ENCODE measurements at places on chromosomes 2 and 18. TPM values are rescaled to one million over a fixed set of nuclear protein-coding genes. Genes with fewer than 3 reads are reported as not detected.

GRCh38 chr18:9048808-9049494, 53.5 kb upstream of the NDUFV2 start:
- H3K27me3 ChIP-seq, result no peaks in the 10 kb centered on the region
- H3K4me1 ChIP-seq, result no peaks in the 10 kb centered on the region
- DNase-seq, result no peak
- H3K27ac ChIP-seq, result no peak overlapping the region
- peaks cover 2% of the 10 kb centered on the region for H3K36me3 ChIP-seq
- H3K4me3 ChIP-seq, result no peak overlapping the region

SULT1C3 gene
- not detected for total RNA-seq

DNA sequence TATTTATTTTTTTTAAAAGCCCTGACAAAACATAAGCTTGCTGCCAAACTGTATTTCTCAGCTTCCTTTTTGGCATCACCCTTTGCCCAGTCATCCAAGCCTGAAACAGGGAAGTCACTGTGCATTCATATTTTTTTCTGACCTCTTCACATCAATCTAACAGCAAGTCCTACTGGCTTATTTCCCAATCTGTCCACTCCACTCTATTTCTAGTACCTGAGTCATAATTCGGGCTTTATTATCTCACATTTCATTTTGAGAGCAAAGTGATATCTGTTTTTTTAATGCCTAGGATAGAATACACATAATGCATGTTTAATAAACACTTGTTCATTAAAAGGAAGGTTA, 5.1 kb downstream of the HNMT start:
- H3K36me3 ChIP-seq, result peaks cover 24% of the 10 kb centered on the region
- no peaks in the 10 kb centered on the region for H3K27me3 ChIP-seq
- no peak overlapping the region for H3K4me3 ChIP-seq
- H3K4me1 ChIP-seq, result peaks cover 42% of the 10 kb centered on the region
- no peak for DNase-seq
- H3K27ac ChIP-seq, result no peak overlapping the region

DNA sequence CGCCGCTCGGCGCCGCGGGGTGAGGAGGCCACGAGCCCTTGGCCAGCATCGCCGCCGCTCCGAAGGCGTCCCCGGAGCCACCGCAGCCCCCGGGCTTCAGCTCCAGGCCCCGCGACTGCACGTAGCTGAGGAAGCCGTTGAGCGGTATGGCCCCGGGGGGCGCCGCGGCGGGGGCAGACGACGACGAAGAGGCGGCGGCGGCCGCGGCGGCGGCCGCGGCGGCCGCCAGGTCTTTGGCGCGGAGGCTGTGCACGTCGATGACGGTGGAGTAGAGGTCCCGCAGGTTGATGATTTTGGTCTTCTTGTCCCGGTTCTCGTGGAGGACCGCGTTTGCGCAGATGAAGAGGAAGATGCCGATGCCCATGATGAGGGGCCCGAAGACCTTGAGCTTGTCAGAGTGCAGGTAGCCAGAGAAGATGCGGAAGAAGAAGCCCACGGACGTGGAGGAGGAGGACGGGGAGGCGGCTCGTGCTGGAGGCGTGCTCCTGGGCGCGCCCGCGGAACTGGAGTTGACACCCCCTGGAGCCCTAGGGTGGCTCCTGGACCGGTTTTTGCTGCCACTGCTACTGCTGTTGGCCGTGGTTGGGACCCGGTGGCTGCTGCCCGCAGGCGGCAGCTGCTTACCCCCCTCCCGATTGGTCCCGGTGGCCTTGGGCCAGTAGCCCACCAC, 4.0 kb downstream of the TMEM200C start:
- no peak overlapping the region for H3K27ac ChIP-seq
- H3K4me3 ChIP-seq, result peak overlapping the region; percentile 59
- peaks cover 35% of the 10 kb centered on the region for H3K27me3 ChIP-seq
- H3K4me1 ChIP-seq, result peaks cover 16% of the 10 kb centered on the region
- peaks cover 3% of the 10 kb centered on the region for H3K36me3 ChIP-seq
- no peak for DNase-seq

CXXC1 gene
- total RNA-seq, result 118 TPM

TSGA10 gene
- 12.3 TPM for total RNA-seq

- no peak for DNase-seq
- H3K27ac ChIP-seq, result no peak overlapping the region
- no peaks in the 10 kb centered on the region for H3K27me3 ChIP-seq
- no peaks in the 10 kb centered on the region for H3K4me1 ChIP-seq
- H3K36me3 ChIP-seq, result peaks cover 2% of the 10 kb centered on the region
- no peak overlapping the region for H3K4me3 ChIP-seq
Observed at GRCh38 chr2:189648846-189649509, 12.3 kb upstream of the ASNSD1 start.

LIMS4 gene
- total RNA-seq, result 1.4 TPM

DNA sequence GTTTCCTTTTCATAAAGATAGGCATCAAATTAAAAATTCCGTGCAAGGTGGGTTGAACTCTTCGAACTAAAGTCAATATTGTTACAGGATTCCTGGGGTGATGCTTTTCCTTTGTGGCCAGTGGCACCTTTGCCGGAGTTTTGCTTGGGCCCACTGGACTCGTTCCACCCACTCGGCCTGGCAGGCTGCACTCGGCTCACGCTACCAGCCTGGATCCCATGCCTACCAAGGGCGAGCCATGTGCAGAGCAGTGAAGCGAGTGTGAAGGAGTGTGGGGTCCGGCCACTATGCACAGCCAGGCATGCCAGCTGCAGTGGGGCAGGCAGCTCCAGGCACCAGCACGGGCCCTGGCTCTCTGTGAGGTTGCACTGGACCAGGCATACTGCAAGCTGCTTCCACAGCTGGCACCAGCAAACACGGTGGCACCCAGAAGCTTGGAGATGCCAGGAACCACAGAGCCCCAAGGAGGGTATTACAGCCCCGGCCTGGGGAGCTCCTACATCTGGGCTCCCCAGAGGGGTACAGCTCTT, 83.6 kb downstream of the DTNB start:
- no peak overlapping the region for H3K27ac ChIP-seq
- H3K4me3 ChIP-seq, result no peak overlapping the region
- DNase-seq, result no peak
- H3K27me3 ChIP-seq, result no peaks in the 10 kb centered on the region
- H3K4me1 ChIP-seq, result peaks cover 7% of the 10 kb centered on the region
- H3K36me3 ChIP-seq, result no peaks in the 10 kb centered on the region

GRCh38 chr2:99600981-99601651, 111.3 kb upstream of the REV1 start:
- H3K36me3 ChIP-seq, result no peaks in the 10 kb centered on the region
- H3K4me1 ChIP-seq, result peaks cover 2% of the 10 kb centered on the region
- H3K4me3 ChIP-seq, result no peak overlapping the region

GRCh38 chr18:79400591-79401381, 5.1 kb downstream of the NFATC1 start:
- H3K36me3 ChIP-seq, result no peaks in the 10 kb centered on the region
- peaks cover 5% of the 10 kb centered on the region for H3K4me1 ChIP-seq
- H3K27ac ChIP-seq, result peak overlapping the region; percentile 8
- H3K4me3 ChIP-seq, result peak overlapping the region; percentile 68
- DNase-seq, result no peak
- peaks cover 48% of the 10 kb centered on the region for H3K27me3 ChIP-seq

KCNF1 gene
- total RNA-seq, result 0.71 TPM

DNA sequence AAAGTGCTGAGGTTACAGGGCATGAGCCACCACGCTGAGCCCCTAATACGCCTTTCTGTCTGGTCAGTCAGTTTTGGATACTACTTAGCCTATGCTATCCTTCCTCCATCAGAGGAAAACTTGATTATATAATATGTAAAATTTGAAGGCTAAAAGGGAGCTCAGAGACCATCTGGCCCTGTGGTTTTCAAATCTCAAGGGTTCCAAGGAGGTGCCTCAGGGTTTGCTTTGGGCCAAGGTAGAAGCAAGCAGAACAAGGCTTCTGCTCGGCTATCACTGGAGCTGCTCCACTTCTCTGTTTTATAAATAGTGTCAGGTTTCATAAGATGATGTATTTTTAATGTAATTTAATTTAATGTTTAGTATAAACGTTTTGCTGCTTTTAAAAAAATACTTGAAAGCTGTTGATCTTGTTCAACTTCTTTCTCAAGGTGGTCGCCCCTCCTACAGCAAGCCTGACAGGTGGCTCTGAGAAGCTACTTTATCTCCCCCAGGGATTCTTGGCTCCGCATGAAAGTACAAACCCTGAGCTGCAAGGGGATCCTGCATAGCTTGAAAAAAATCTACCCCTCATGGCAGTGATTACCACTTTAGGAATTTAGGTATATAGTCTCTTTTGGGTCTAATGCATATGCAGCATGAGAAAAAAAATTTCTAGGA, 290.3 kb downstream of the CNTNAP5 start:
- DNase-seq, result no peak
- H3K4me1 ChIP-seq, result peaks cover 4% of the 10 kb centered on the region
- no peaks in the 10 kb centered on the region for H3K36me3 ChIP-seq
- H3K27ac ChIP-seq, result no peak overlapping the region
- no peak overlapping the region for H3K4me3 ChIP-seq
- H3K27me3 ChIP-seq, result no peaks in the 10 kb centered on the region

DNA sequence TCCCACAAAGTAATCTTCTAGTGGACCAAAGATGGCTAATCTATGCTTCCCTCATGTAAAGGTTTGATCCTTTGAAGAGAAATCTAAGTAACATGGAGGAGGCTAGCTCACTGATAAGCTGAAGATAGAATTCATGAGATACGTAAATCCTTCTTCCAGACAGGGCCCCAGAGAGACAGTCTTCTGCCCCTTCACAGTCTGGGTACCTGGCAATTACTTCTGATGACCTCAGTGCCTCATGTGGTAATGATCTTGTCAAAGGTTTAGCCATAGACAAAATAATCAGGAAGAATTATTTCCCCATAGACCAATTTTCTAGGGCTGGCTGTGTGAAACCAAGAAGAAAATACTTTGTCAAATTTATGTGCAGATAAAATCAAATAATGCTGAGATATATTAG, 495.8 kb downstream of the METTL4 start:
- no peaks in the 10 kb centered on the region for H3K4me1 ChIP-seq
- no peaks in the 10 kb centered on the region for H3K36me3 ChIP-seq
- no peaks in the 10 kb centered on the region for H3K27me3 ChIP-seq
- DNase-seq, result no peak
- H3K27ac ChIP-seq, result no peak overlapping the region

KIF1A gene
- 132 TPM for total RNA-seq

LYPD1 gene
- 7.1 TPM for total RNA-seq

TMEM185B gene
- total RNA-seq, result 20.3 TPM

Measured in progenitor cell of endocrine pancreas (in vitro differentiated cells).